Activated CD4-positive, alpha-beta memory T cell treated with anti-CD3 and anti-CD28 coated beads, Interleukin-2, amount 10 ng/mL, durations not matched to agents 7 days and 5 days (primary cell): ENCODE measurements at places on chromosomes 11 and 22.
A peak's percentile ranks its signal among the peaks of the same experiment; 100 is the strongest.

- no peaks in the 10 kb centered on the region for H3K36me3 ChIP-seq
- no peak overlapping the region for H3K27ac ChIP-seq
- H3K4me3 ChIP-seq: no peak overlapping the region
- H3K4me1 ChIP-seq: no peaks in the 10 kb centered on the region
- peaks cover 25% of the 10 kb centered on the region for H3K27me3 ChIP-seq
- DNase-seq: no peak
Measured at GRCh38 chr11:1059759-1060158, 14.9 kb upstream of the MUC2 start.

DNA sequence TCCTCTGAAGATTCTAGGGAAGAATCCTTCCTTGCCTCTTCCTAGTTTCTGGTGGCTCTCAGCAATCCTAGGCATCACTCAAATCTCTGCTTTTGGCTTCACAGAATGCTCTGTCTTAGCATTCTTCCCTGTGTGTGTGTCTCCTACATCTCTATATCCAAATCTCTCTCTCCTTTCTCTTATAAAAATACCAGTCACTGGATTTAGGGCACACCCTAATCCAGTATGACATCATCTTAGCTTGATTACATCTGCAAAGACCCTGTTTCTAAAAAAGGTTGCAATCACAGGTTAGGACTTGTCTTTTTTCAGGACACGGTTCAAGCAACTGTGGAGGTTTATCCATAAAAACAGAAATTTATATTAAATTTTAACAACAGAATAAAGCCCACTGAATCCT is 54.4 kb downstream of the NARS2 start:
- H3K4me3 ChIP-seq: no peak overlapping the region
- no peaks in the 10 kb centered on the region for H3K4me1 ChIP-seq
- H3K27ac ChIP-seq: no peak overlapping the region
- no peak for DNase-seq
- no peaks in the 10 kb centered on the region for H3K27me3 ChIP-seq

DNA sequence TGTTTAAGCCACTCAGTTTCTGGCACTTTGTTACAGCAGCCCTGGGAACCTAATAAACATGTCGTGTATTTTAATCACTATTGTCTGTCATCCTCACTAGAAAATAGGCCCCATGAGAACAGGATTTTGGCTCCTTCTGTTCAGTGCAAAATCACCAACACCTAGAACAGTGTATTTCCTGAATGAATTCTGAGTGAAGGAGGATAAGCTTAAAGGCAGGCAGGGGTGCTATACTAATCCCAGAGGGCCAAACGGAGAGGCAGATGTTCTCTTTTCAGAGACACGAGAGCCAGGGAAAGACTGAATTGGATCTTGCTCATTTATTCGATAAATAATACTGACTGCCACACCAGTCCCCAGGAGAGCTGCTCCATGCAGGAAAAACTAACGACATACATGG is 10.4 kb downstream of the SMCO4 start:
- H3K4me3 ChIP-seq: no peak overlapping the region
- peak overlapping the region; percentile 73 for H3K27ac ChIP-seq
- peaks cover 84% of the 10 kb centered on the region for H3K4me1 ChIP-seq
- H3K36me3 ChIP-seq: peaks cover 23% of the 10 kb centered on the region
- H3K27me3 ChIP-seq: no peaks in the 10 kb centered on the region
- no peak for DNase-seq

GRCh38 chr11:80103142-80103859 is 662.5 kb upstream of the TENM4 start:
- H3K36me3 ChIP-seq: no peaks in the 10 kb centered on the region
- H3K4me3 ChIP-seq: no peak overlapping the region
- no peaks in the 10 kb centered on the region for H3K27me3 ChIP-seq
- no peaks in the 10 kb centered on the region for H3K4me1 ChIP-seq
- H3K27ac ChIP-seq: no peak overlapping the region
- no peak for DNase-seq

- H3K36me3 ChIP-seq: peaks cover 19% of the 10 kb centered on the region
- H3K27ac ChIP-seq: no peak overlapping the region
- H3K4me3 ChIP-seq: no peak overlapping the region
Measured at GRCh38 chr11:78313898-78314297, 103.7 kb downstream of the GAB2 start.

- peaks cover 13% of the 10 kb centered on the region for H3K4me1 ChIP-seq
- DNase-seq: no peak
- no peaks in the 10 kb centered on the region for H3K27me3 ChIP-seq
- peaks cover 20% of the 10 kb centered on the region for H3K36me3 ChIP-seq
- no peak overlapping the region for H3K4me3 ChIP-seq
- no peak overlapping the region for H3K27ac ChIP-seq
Measured at GRCh38 chr11:64348383-64349024, 8.5 kb downstream of the CCDC88B start.

DNA sequence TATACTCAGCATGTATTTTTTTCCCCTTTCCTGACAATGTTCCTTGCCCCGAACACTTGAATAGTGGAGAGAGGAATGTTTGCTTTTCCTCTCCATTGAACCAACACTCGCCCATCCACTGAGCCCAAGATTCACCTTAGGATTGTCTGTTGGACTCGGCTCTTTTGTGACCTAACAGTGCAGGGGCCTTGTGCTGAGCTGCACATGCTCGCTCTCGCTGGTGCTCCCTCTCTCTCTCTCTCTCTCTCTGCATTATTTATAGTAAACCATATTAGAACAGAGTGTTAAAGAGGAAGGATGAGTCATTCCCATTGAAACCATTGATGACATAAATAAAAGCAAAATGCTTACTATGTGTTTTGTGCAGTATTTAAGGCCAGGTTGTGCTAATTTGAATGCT is 20.7 kb downstream of the ZBTB16 start:
- H3K36me3 ChIP-seq: peaks cover 4% of the 10 kb centered on the region
- no peak overlapping the region for H3K4me3 ChIP-seq

DNA sequence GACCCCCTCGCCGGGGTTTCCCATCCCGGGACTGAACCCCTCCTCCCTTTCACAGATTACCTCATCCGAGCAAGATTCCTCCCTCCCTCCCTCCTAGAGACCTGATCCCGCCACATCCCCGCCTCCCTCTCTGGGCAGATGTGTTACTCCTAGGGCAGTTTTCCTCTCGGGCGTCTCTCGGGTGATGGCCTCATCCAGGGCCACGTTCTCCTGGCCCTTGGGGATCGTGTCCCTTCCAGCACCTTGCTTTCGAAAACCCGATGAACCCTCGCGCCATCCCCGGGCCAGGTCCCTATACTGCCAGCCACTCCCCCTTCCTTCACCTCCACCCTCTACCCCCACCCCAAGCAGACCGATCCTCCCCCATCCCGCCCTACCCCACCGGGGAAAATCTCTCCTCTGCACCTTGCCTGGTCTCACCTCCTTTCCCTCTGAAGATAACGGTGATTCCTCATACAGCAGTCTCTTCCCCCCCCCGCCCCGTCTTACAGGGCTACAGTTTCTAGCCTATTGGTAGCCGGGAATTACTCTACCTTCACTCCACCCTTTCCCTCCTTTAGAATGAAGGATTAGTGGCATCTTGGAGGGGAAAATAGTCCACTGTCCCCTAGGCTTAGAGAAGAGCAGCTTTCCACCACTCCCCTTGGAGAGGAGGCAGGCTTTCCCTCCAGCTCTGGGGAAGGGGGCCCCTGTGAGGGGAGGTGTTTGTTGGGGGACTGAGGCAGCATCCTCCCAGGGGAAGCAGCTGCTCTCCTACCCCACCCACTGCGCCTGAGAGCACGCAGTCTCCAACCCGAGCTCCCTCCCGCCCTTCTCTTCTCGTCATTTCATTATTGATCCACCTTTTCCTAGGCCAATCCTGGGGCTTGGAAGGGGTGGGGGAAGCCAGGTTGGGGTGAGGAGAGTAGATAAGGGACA is 1.2 kb downstream of the KMT2A start:
- peaks cover 56% of the 10 kb centered on the region for H3K4me1 ChIP-seq
- peak; percentile 55 for DNase-seq
- H3K27me3 ChIP-seq: no peaks in the 10 kb centered on the region
- H3K36me3 ChIP-seq: peaks cover 39% of the 10 kb centered on the region
- H3K27ac ChIP-seq: peak overlapping the region; percentile 91
